ENCODE measurements at places on chromosomes 2 and 18. TPM values are rescaled to one million over a fixed set of nuclear protein-coding genes. Genes with fewer than 3 reads are reported as not detected.
A peak's percentile ranks its signal among the peaks of the same experiment; 100 is the strongest.

LYG2 gene
- total RNA-seq: not detected

- H3K4me3 ChIP-seq: no peak overlapping the region
- no peak for DNase-seq
- no peak overlapping the region for H3K27ac ChIP-seq
- H3K27me3 ChIP-seq: 0 out of 2 replicates have a peak, but pooled peaks cover 4% of the 10 kb centered on the region
These were observed 150.6 kb downstream of the AGPS start for GRCh38 chr2:177543007-177543760.

- DNase-seq: no peak
- no peaks in the 10 kb centered on the region for H3K27me3 ChIP-seq
- no peak overlapping the region for H3K4me3 ChIP-seq
- H3K4me1 ChIP-seq: peaks cover 25% of the 10 kb centered on the region
These were observed 112.2 kb upstream of the FZD5 start for GRCh38 chr2:207881902-207882301.

RANBP2 gene
- total RNA-seq: 90.4 TPM

DNA sequence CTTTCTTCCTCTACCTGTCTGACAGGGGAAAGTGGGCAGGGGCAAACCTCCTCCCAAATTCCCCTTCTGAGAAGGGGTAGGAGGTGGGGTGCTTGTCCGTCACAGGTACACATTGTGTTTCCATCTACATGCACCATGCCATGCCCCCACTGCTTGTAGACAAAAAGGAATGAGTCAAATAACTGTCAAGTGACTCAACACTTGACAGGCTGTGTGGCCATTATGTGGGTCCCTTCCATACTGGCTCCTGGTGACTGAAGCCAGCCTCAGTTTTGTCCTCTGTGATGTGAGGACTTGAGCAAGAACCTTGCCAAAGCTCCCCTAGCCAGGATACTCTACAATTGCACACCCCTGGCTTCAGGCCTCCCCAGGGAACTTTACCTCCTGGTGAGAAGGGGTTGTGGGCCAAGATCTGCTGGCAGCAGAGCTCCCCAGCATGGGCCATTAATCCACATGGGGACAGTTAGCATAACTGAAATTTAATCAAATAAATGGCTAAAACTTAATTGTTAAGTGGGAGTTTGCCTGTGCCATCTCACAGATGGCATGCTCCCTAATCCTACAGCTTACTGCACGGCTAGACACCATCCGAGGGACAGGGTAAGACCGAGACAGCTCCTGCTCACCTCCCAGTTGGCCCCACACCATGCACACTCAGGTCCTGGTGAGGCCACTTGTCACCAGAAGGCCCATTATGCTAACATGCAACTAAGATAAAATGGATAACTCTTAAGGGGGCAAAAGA, 140.2 kb downstream of the BCL11A start:
- H3K4me3 ChIP-seq: no peak overlapping the region
- no peak for DNase-seq
- H3K27ac ChIP-seq: no peak overlapping the region
- H3K27me3 ChIP-seq: peaks cover 15% of the 10 kb centered on the region

- peaks cover 17% of the 10 kb centered on the region for H3K4me1 ChIP-seq
- DNase-seq: no peak
- no peaks in the 10 kb centered on the region for H3K27me3 ChIP-seq
- H3K27ac ChIP-seq: no peak overlapping the region
- H3K4me3 ChIP-seq: no peak overlapping the region
These were observed 62.4 kb downstream of the MRPS9 start for GRCh38 chr2:105100046-105100840.

SAG gene
- total RNA-seq: not detected

TCF23 gene
- total RNA-seq: 0.14 TPM

DNA sequence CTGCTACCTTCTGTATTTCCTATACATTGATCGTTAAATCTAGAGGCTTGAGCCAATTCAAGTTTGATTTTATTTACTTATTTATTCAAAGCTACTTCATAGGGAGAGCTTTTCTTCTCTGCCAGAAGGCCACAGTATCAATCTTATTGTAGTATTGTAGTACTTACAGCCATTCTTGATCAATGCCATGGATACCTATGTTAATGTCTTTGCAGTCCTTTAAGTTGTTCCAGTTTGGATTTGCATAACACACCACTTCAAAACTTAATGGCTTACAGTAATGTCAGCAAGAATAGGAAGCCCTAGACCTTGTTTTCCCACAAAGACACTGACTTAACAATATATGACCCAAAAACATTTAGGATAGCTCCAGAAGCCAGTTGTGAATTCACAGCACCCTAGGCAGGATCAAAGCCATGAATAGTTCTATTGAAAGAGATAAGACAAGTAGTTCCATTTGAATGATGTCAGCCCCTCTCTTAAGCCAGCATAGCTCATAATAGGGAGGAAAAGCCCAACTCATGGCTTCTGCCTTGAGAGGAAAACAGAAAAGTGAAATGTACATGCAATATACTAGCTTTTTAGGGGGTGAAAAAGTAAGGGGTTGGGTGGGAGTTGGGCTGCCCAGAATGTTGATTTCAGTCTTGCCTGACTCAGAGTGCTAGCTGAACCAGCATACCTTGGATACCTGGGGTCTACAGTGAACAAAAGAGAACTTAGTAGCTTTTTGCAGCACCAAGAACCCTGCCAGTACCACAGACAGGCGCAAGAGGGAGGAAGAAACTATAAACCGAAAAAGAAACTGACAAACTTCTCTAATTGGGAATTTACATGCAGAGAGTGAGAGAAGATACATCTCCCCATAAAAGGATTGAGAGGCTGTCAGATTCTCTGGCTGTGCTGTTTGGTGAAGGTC, 101.4 kb downstream of the CAMKMT start:
- peaks cover 45% of the 10 kb centered on the region for H3K36me3 ChIP-seq
- H3K27me3 ChIP-seq: no peaks in the 10 kb centered on the region
- peak overlapping the region; percentile 97 for H3K27ac ChIP-seq
- peak overlapping the region; percentile 20 for H3K4me3 ChIP-seq
- DNase-seq: peak; percentile 34

SOCS6 gene
- total RNA-seq: 14.5 TPM

All from WTC11 (cell line).